ENCODE measurements at places on chromosomes 6 and 20.
A peak's percentile ranks its signal among the peaks of the same experiment; 100 is the strongest.

GRCh38 chr6:160355001-160355400, 6.8 kb downstream of the SLC22A3 start:
- peak; percentile 81 for DNase-seq

GRCh38 chr20:19497064-19497463, 261.0 kb upstream of the RIN2 start:
- no peak for DNase-seq

- no peak for DNase-seq
Observed at GRCh38 chr20:62389601-62390087, 2.7 kb downstream of the RPS21 start.

- no peak for DNase-seq
Observed at GRCh38 chr20:58990651-58991445, 9.8 kb downstream of the NELFCD start.

GRCh38 chr6:63731930-63732329, 96.3 kb downstream of the PHF3 start:
- peak; percentile 29 for DNase-seq

GRCh38 chr6:167047554-167047953, 48.4 kb downstream of the CEP43 start:
- DNase-seq, result no peak

GRCh38 chr20:44203161-44203560, 7.4 kb downstream of the OSER1 start:
- DNase-seq, result no peak

GRCh38 chr6:167211881-167212712, 54.3 kb upstream of the GPR31 start:
- no peak for DNase-seq

DNA sequence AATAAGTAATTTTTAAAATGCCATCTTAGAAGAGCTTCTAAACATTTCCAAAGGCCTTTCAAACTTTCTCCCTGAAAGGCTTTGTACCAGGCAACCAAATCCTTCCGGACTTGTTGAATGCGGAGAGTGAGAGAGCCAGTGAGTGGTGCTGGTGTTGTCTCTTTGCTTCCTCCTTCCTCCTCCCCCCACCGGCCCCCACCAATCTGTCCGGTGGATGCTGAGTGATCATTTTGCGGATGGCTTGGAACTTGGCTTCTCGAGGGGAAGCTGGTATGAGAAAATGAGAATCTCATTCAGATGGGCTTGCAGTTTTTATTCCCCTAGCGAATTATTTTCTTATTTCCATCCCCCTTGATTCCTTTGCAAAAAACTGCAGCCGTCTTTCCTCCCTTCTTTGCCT, 97.3 kb downstream of the ANKRD60 start:
- DNase-seq, result peak; percentile 14

All from lung microvascular endothelial cell (primary cell).